ENCODE measurements at places on chromosomes 3 and 15. TPM values are rescaled to one million over a fixed set of nuclear protein-coding genes. Genes with fewer than 3 reads are reported as not detected.

The MKRN2OS gene
- not detected for total RNA-seq

The SOX2 gene
- 0.20 TPM for total RNA-seq

The MRPL47 gene
- total RNA-seq: 24.5 TPM

The ABI3BP gene
- 207 TPM for total RNA-seq

The HACL1 gene
- total RNA-seq: 15.2 TPM

The TLR9 gene
- 0.87 TPM for total RNA-seq

The MEGF11 gene
- total RNA-seq: 3.0 TPM

The SLC22A13 gene
- total RNA-seq: 0.41 TPM

The PLS1 gene
- total RNA-seq: 26.0 TPM

The TICRR gene
- total RNA-seq: 0.09 TPM

GRCh38 chr3:184800349-184800930, 11.5 kb upstream of the VPS8 start:
- DNase-seq: no peak

GRCh38 chr15:40785164-40785563, 15.4 kb downstream of the C15orf62 start:
- no peak for DNase-seq

- no peak for DNase-seq
Measured at GRCh38 chr3:111324151-111324550, 217.8 kb upstream of the CD96 start.

GRCh38 chr15:78103406-78104118, 11.2 kb downstream of the SH2D7 start:
- DNase-seq: peak; percentile 63

- DNase-seq: no peak
Measured at GRCh38 chr15:26394801-26395200, 378.1 kb downstream of the GABRB3 start.

- no peak for DNase-seq
Measured at GRCh38 chr15:62896380-62896866, 146.1 kb upstream of the TPM1 start.

DNA sequence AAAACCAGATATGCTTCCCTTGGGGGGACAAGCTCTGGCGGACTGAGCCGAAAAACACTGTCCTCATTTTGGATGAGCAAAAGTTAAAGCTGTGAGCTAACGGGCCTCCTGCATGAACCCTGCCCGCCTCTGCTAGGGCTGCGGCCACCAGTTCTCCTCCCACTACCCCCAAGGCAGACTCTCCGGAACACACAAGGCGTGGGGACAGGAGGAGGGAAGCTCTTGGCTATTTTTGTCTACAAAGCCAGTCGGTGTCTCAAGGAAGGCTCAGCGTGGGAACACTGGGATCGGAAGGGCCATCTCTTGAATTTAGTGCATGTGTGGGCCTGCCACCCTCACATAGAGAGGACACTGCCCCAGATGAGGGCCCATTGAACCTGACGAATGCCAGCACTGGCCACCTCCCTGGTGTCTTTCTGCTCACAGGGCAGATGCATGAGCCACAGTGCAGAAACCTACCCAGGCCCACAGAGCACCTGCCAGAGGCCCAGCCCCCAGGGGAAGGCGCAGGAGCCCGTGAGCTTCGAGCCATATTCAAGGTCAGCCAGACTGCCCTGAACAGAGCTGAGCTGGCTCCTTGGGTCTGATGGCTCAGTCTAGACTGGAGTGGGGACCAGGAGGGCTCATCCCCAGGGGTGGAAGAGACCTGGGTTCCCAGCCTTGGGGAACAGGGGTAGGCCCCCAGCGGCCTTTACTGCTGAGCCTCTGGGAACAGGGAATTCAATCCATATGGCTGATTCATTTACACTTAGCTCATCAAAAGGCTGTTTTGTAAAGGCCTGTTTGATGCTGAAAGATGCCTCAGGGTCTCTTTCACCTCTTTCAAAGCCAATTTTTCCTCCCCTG, 38.3 kb downstream of the HCN4 start:
- DNase-seq: peak; percentile 57

DNA sequence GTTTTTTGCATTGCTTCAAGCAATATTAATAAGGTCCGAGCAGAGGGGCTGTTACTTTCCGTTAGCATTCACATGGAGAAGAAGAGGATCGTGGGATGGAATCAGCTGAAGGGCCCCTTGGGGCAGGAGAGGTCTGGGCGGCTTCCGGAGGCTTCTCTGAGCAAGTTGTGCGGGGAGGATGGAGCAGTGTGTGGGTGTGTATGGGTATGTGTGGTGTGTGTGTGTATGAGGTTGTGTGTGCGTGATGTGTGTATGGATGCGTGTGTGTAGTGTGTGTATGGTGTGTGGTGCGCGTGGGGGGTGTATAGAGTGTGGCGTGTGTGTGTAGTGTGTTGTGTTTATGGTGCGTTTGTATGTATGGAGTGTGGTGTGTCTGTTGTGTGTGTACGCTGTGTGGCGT, 25.8 kb downstream of the GABRA5 start:
- no peak for DNase-seq

DNA sequence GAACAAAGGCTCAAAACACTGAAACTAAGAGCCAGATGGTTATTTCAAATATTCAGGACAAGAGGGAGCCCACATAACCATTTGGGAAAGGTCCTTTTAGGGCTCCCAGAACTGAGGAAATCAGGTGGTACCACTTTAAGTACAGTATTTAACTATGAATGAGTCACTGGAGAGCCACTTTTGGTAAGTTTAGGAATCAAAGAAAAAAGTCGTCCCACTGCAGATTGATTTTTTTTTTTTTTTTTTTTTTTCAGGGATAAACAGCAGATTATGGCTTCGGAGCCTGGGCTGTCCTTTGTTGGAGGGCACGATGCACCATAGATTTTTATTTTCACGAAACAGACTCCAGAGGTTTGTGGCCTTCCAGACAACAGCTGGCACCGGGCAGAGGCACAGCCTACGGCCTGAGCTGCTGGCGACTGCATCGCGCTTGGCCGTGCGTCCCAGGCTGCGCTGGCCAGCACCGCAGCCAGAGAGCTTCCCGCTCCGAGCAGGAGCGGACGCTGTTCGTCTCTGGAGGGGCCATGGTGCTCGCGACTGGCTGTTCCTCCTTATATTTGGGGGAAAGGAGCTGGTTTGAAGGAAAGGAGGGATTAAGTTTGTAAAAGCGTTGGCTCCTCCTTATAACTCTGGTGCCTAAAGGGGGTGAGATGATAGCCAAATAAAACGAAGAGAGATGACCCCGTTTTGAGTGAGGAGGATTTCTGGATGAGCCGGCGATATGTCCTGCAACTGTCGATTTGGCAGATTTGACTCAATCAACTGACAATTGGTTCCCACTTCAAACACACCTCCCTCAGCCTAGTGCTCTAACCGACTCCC, 152.9 kb upstream of the GOLIM4 start:
- DNase-seq: peak; percentile 73

DNA sequence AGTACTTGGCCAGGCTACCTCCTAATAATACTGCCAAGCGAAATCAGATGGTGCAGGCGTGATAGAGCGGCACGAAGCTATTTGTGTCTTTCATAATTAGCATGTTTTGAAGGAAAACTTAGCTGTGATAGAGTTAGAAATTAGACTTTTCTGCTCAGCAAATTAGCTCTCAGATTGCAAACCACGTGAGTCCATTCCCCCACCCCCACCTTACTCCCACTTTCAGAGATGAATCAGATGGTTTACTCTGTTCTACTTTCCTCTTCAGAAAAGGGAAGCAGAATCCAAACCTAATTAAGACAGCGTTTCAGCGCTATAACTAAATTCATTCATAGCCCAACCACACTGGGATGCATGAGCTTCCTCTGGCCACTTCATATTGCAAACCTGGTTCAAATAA, 214.6 kb downstream of the SLCO3A1 start:
- peak; percentile 4 for DNase-seq

DNA sequence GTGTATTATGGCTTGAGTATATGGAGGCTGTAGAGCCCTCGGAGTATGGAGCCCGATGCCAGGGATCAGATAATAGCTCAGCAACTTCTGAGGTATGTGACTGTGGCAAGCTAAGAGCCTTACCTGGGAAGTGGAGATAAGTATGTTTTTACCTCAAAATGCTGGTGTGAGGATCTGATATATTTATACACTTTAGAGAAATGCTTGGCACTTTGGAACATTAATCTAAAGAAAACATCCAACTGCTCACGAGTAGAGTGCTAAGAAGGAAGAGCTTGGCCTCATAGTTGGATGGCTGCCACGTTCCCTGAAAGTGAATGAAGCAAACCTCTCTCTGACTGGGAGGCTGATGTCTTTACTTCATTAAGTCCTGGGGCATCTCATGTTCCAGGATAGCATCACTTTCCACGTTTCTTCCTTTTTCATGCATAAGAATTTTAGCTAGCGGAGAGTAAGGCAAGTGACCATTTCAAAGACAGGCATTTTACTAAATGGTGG, 58.9 kb upstream of the GOLGA8J start:
- no peak for DNase-seq

DNA sequence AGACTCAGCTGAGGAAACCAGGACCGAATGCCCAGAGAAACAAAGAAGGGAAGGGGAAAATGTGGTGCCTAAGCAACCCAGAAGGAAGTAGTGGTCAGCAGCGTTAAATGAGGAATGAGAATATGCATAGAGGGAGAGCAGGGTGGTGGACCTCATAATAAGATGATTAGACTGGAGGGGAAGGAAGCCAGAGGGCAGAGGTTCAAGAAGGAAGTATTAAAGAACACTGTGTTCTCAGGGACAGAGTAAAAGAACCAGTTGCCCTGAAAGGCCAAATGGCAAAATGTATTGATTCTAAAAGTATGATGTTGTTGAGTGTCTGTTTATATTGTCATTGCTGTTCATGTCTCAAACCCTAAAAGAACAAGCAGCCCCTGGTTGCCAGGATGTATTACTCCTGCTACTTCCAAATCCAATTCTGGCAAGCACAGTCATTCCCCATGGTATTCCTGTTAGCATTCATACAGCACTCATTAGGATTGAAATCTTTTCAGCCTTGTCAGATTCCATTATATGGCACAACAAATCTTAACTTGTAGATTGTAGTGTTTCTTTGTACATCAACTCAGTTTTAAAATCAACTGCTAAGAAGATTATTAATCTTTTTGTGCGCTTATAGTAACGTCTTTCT, 23.4 kb downstream of the P2RY1 start:
- no peak for DNase-seq

- DNase-seq: no peak
Measured at GRCh38 chr3:152613851-152614250, 221.1 kb upstream of the P2RY1 start.

- no peak for DNase-seq
Measured at GRCh38 chr3:53815651-53816050, 30.6 kb downstream of the CHDH start.

- DNase-seq: no peak
Measured at GRCh38 chr3:151925419-151925818, 52.0 kb downstream of the SUCNR1 start.

GRCh38 chr3:36652104-36652503, 112.2 kb downstream of the DCLK3 start:
- no peak for DNase-seq

GRCh38 chr15:84604826-84605553, 4.2 kb downstream of the ZSCAN2 start:
- DNase-seq: no peak

- no peak for DNase-seq
Measured at GRCh38 chr3:117630885-117631284, 921.3 kb downstream of the TUSC7 start.

GRCh38 chr3:9175421-9175820, 74.0 kb downstream of the SRGAP3 start:
- DNase-seq: no peak

DNA sequence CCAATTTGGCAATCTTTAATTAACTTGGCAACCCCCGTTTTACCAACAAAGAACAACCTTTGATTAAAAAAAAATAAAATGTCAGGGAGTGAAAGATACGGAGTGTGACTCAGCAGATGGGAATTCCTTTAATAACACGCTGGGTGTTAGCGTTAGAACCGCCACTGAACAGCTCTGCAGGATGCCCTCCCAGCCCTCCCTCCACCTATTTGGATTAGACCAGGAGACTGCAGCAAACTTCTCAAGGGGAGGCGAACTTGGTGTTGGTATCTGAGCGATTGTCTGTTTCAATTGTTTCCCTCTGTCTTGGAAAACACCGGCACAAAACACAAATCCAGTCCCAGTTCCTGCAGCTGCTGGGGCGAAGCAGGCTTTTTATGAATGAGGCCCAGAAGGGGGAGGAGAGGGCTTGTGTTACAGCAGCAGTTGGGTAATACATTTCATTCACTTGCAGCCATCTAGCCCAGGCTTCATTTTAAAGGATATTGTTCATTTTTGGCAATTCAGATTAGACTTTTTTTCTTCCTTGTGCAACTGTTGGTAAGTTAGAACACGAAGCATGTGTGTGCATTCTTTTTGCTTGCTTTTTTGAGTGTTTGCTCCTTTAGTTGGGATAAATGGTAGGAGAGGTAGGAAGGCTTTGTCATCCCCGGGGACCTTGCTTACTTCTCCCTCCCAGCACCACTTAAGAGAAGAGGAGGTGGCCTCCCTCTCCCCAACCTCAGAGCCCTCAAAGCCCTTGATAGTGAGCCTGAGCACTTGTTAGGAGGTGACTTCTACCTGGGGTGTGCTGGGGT, 152.3 kb downstream of the IGF1R start:
- no peak for DNase-seq

- DNase-seq: no peak
Measured at GRCh38 chr3:24305795-24306467, 188.7 kb downstream of the THRB start.

- DNase-seq: no peak
Measured at GRCh38 chr3:134328147-134328591, 46.1 kb downstream of the AMOTL2 start.

DNA sequence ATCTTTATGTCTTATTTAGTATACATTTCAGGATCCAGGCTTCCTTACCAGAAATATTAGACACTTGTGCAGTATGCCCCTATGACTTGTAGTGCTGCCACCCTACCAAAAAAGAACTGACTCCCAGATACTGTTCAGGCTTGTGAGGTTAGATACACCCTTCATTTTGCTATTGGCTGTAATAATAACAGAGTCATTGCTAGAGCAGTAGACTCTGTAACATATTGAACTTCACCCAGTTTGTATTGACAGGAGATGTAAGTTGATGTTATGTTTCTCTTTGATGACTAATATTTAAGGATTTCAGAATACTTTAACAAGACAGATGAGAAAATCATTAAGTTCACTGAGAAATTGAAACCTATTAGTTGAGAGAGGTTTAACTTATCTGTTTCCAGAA, 32.9 kb downstream of the RNF111 start:
- no peak for DNase-seq

GRCh38 chr3:52087731-52088130, 31.4 kb upstream of the DUSP7 start:
- DNase-seq: peak; percentile 29

DNA sequence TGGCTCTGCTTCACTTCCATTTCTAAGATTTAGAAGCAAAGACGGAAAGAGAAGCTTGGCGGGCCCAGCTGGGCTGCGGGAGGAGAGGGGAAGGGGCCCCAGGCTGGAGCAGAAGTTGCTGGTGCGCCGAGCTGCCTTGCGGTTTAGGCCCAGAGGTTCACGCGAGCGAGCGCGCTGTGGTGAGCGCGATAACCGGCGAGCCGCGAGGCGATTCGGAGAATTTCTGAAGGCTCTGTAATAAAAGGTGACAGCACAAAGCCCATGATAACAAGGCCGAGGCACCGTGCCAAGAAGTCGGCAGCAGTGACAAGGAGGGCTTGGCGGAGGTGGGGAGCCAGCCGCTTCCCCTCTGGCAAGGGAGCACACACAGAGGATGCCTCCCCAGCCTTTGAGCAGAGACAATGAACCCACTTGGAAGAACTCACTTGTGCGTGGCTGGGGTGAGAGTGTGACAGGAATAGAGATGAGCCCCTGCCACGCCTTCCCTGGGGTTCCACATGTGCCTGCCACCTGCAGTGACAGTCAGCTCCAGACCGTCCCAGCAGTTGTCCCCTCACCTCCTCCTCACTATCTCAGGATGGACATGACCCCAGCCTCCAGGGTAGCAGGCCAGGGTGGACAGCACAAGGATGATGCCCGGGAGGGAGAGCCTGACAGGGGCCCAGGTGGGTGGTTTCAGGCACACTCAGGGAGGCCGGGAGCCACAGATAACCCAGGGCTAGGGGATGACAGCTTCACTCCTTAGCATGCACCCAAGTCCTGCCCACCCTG, 315.2 kb downstream of the UACA start:
- DNase-seq: no peak

Data from upper lobe of right lung (tissue), 1 donor.